Amniotic epithelial cell (primary cell): ENCODE measurements at places on chromosomes 16 and 17.

DNA sequence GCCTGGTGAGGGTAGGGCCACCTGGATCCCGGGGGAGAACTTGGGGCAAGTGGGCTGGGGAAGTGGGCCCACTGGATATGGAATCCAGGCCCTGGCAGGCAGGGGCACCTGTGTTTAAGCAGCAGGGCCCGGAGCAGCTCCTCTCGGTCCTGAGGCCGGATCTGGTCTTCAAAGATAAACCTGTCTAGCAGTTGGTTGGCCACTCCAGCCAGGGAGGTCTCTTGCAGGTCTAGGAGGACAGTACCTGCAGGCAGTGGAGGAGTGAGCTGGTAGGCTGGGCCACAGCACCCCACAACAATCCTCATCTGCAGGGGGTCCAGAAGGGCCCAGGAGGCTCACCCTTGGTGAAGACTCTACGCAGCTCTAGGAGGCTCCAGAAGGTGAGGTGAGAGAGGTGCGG is 7.6 kb downstream of the SLC4A1 start:
- no peak for DNase-seq

GRCh38 chr17:7466639-7467341 is 12.6 kb downstream of the ZBTB4 start:
- peak; percentile 72 for DNase-seq

- DNase-seq, result no peak
Observed at GRCh38 chr16:50696126-50696525, 2.7 kb downstream of the NOD2 start.

DNA sequence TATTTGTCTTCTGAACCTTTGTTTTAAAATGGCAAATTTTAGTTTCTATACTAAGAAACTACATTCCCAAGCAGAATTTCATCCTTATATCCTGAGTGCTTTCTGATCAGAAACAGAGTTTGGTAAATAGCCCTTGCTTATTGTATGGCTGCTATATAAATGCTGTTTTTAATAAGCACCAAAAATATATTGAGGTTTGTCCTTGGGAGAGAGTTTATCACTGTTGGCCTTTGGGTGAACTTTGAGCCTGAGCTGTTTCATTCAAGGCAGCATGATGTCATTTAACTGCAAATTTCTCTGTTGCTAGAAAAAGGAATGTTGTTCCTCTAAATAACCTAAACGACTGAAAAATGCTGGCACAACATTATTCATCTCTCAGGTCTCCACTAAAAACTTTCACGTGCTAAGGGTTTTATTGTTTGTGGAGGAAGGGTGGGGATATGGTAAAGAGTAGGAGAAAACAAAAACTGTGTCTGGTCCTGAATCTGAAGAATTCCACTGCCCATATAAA is 334.3 kb upstream of the TBX2 start:
- DNase-seq, result peak; percentile 71

GRCh38 chr17:18626152-18626870 is 17.9 kb downstream of the TBC1D28 start:
- no peak for DNase-seq

- no peak for DNase-seq
Observed at GRCh38 chr17:11719856-11720255, 121.6 kb downstream of the DNAH9 start.

GRCh38 chr16:22302776-22303363 is 5.7 kb downstream of the POLR3E start:
- no peak for DNase-seq

DNA sequence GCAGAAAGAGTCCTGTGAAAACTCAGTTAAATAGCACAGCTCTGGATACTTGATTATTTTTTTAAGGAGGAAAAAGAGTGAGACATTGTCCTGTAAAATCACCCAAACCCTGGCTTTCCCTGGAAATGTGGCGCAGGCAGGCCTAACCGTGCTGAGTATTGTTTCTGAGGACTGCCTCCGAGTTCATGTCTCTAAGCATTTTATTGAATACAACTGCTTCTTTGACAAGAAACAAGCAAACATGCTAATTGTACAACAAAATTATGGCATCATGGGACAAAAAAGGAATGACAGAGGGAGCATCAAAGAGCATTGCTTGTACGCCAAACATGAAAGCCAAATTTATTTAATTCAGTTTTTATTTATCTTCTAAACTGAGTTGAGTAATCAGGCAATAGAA is 64.5 kb upstream of the HSBP1 start:
- DNase-seq, result no peak

- DNase-seq, result no peak
Observed at GRCh38 chr17:5677620-5678019, 93.3 kb upstream of the NLRP1 start.

DNA sequence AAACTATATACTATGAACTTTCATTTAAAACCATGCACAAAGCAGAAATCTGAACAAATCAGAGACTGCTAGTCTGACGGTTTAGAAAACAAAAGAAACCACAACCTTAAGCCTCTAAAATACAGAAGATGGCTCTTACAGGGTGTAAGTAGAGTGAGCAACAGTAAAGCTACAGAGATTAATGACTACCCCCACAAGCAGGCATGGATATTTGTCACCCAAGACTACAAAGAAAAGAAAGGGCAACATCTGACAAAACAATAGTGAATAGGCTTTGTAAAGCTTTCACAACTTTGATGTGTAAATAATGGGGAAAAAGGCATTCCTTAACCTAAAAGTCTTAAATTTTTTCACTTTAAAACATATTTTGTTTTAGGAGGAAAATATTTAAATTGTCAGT is 75.0 kb downstream of the SPAG9 start:
- peak; percentile 63 for DNase-seq

GRCh38 chr16:22235839-22236745 is 30.0 kb downstream of the EEF2K start:
- peak; percentile 51 for DNase-seq

DNA sequence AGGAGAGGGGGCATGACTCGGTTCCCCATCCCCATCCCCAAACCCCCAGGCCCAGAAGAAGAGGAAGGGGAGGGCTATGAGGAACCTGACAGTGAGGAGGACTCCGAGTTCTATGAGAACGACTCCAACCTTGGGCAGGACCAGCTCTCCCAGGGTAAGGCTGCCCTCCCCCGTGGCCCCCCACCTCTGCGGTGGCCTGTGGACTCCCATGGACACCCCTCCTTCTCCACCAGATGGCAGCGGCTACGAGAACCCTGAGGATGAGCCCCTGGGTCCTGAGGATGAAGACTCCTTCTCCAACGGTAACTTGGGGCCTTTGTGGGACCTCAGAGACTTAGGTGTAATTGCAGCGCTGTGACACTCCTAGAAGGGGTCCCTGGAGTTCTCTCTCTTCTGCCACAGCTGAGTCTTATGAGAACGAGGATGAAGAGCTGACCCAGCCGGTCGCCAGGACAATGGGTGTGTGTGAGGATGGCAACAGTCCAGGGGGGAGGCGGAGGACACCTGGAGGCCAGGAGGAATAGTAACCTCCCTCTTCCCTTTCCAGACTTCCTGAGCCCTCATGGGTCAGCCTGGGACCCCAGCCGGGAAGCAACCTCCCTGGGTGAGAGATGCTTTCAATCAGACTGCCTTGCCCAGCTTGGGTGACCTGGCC is 5.6 kb downstream of the CD19 start:
- no peak for DNase-seq

DNA sequence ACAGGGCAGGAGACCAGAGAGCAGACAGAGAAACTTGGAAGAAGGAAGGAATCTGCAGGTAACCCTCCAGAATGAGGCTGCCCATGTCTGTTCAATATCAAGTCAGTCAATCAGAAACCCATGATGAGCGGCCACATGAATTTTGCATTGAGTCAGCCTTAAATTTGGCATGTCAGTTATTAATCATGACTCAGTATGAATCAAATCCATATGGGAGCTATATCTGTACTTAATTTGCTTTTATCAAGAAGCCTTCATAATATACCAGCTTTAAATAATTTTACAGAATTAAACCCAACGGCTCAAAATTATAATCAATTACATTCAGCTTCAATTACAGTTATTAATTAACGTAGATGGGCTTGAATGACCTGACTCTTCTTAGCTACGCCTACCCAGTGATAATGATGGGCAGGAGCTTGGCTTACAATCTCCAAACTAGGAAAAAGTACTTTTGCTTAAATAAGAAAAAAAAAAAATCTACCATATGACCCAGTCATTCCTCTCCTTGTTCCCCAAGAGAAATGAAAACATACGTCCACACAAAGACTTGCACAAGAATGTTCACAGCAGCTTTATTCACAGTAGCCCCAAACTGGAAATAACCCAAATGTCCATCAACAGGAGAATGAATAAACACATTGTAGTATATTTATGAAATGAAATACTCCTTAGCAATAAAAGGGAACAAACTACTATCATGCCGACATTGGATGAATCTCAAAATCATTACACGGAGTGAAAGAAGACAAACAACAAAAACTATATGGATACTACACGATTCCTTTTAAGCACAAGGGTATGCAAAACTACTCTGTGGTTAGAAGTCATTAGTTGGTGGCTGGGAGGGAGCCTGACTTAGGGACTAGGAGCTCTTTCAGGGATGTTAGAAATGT is 48.6 kb downstream of the SLC39A11 start:
- DNase-seq, result peak; percentile 19

GRCh38 chr16:4970010-4970409 is 11.9 kb downstream of the SEC14L5 start:
- DNase-seq, result no peak

DNA sequence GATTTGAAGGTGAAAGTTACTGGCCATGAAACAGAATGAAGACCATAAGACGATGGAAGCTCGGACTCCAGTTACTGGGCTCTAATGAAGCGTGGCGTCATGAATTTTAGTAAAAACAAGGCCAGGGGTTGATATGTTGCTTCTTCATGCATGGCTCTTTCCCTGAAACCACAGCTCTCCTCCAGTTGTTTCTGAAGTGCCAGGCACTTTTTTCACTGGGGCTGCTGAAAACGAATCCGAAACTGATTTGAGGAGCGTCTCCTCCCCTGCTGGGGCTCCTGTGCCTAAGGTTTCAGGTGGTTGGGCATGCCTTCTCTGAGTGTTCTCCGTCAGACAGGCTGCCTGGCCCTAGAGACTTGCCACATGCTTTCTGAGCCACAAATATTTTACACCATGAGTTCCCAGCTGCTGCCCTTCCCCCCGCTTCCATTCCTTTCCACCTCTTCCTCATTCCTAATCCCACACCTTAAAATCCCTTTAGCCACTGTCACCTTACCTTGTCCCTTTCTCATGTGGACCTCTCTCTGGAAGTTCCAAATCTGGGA is 3.7 kb upstream of the MYL4 start:
- DNase-seq, result peak; percentile 76

DNA sequence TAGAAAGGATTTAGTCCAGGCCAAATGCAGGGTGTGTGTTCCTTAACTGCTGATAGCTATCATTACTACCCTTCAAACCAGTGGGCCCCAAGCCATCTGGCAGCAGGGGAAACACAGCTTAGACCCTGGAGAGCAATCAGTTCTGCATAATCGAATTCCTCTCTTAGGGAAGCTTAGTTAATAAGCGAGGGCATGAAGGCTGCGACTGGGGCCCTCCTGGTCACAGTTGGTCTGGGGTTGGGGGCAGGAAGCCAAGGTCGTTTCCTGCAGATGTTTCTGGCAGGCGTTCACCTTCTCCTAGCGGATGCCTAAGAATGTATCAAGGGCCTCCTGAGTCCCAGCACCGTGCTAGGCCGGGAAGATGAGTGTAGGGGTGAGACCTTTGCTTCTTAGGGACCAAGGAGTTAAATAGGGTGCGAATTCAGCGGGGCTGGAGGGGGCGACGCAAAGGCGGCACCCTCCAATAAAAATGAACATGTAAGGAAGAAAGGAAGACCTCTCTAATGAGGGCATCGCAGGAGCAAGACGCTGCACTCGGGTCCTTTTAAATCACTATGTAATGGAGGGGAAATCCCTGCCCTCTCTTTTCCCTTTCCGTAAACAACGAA is 16.5 kb upstream of the EEF2K start:
- no peak for DNase-seq

DNA sequence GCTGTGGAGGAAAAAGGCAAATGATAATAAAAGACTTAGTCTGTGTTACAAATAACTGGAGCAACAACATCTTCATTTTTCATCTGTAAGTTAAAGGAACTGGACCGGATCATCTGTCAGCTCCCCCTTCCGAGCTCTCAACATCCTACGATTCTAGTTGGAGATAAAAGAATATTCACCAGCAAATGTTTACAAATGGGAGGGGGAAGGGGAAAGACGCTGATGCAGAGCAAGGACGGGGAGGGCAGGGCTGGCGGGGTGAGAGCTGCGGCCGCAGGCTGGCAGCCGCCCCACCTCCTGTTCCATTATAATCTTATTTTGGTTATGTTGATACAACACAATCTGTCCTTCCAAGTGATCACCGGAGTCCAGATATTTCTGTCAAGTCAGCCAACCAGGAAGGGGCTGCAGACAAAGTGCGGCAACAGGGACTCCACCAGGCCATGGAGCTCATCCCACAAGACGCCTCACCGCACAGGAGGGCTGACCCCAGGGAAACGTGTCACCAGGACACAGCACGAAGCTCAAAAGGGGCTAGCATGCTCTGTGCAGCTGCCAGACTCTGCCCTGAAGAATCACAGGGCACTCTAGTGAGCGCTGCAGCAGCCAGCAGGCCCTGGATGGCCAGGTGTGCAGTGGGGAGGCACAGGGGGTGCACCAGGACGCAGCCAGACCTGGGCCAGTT is 19.7 kb downstream of the FBXO31 start:
- DNase-seq, result peak; percentile 84
